ENCODE measurements at places on chromosomes 13 and 19. TPM values are rescaled to one million over a fixed set of nuclear protein-coding genes. Genes with fewer than 3 reads are reported as not detected.

DNA sequence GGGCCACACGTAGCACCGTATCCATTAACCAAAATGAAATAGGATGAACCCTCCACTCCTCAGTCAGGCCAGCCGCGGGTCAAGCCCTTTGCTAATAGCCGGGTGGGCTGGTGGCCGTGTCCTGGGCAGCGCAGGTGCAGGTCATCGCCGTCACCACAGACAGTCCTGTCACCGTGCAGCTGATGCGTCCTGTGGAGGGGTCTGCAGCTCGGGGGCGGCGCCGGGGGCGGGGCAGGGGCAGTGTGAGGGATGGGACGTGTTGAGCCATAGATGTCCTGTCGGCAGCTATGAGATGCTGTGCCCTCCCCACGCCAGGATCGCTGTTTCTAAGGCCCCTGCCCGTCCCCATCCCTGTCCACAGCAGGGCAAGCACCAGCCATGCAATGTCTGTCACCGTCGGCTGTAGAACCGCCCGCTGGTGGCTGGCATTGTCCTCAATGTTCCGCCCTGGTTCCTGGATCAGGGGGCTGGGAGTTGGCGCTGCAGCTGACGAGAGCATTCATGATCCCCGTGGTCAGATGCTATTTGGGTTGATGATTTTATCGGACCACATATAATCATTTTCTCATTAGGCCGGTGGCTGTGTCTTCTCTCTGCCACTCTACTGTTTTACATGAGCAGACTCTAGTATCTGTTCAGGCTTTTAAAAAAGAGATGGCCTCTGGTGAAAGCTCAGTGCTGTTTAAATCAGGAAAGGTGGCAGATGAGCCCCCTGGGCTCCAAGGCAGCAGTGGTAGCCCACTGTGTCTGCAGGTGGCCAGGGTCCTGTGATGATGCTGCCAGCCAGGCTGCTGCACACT, 126.1 kb downstream of the KDM4B start:
- no peak overlapping the region for H3K4me3 ChIP-seq
- no peaks in the 10 kb centered on the region for H3K36me3 ChIP-seq
- H3K4me1 ChIP-seq = peaks cover 21% of the 10 kb centered on the region
- H3K27me3 ChIP-seq = no peaks in the 10 kb centered on the region

- H3K4me3 ChIP-seq = no peak overlapping the region
- no peak overlapping the region for H3K27ac ChIP-seq
Measured at GRCh38 chr13:21902709-21903098, 231.8 kb downstream of the FGF9 start.

- H3K36me3 ChIP-seq = no peaks in the 10 kb centered on the region
- no peaks in the 10 kb centered on the region for H3K27me3 ChIP-seq
- no peak overlapping the region for H3K27ac ChIP-seq
- H3K4me3 ChIP-seq = no peak overlapping the region
- H3K4me1 ChIP-seq = no peaks in the 10 kb centered on the region
- no peak for DNase-seq
Measured at GRCh38 chr13:33307843-33308242, 22.3 kb upstream of the STARD13 start.

KLK3 gene
- total RNA-seq = not detected

DNA sequence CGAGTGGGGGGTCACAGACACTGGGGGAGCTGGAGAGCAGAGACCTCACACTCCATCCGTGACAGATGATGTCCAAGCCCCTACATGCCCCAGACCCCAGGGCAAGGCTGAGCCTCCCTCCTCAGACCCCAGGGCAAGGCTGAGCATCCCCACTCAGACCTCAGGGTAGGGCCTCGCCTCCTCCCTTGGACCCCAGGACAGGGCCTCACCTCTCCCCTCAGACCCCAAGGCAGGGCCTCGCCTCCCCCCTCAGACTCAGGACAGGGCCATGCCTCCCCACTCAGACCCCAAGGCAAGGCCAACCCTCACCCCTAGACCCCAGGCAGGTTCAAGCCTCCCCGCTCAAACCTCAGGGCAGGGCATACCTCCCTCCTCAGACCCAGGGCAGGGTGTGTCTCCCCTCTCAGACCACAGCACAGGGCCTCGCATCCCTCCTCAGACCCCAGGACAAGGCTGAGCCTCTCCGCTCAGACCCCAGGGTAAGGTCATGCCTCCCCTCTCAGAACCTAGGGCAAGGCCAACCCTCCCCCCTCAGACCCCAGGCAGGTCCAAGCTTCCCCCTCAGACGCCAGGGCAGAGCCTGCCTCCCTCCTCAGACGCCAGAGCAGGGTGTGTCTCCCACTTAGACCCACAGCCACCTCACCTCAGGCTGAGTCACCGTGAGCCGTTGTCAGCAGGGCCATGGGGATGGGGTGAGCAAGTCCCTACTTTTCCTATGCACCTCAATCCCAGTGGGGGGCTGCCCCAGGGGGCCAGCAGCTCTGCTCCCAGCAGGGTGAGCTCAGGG, 1.7 kb upstream of the S1PR4 start:
- no peak overlapping the region for H3K4me3 ChIP-seq
- H3K4me1 ChIP-seq = no peaks in the 10 kb centered on the region
- H3K27me3 ChIP-seq = no peaks in the 10 kb centered on the region
- no peaks in the 10 kb centered on the region for H3K36me3 ChIP-seq
- peak; percentile 57 for DNase-seq

OR7A5 gene
- total RNA-seq = not detected

DNA sequence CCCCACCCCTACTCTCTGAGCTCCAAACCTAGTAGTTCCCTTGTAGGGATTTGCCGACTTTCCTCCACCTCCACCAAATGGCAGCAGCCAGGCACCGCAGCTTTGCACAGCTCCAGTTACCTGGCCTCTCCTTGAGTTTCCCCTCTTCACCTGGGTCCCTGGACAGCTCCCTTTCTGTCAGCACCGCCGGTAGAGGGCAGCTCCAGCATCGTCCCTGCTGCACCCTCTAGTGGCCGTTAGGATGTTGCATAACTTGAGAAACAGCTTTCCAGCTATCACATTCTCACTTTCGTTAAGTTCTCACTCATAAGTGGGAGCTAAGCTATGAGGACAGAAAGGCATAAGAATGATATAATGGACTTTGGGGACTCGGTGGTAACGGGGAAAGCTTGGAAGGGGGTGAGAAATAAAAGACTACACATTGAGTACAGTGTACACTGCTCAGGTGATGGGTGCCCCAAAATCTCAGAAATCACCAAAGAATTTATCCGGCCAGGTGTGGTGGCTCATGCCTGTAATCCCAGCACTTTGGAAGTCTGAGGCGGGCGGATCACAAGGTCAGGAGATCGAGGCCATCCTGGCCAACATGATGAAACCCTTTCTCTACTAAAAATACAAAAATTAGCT, 60.4 kb upstream of the OLFM4 start:
- H3K27me3 ChIP-seq = no peaks in the 10 kb centered on the region
- H3K4me1 ChIP-seq = no peaks in the 10 kb centered on the region
- peak; percentile 91 for DNase-seq
- H3K36me3 ChIP-seq = no peaks in the 10 kb centered on the region
- no peak overlapping the region for H3K4me3 ChIP-seq
- no peak overlapping the region for H3K27ac ChIP-seq

PGLYRP1 gene
- not detected for total RNA-seq

DNA sequence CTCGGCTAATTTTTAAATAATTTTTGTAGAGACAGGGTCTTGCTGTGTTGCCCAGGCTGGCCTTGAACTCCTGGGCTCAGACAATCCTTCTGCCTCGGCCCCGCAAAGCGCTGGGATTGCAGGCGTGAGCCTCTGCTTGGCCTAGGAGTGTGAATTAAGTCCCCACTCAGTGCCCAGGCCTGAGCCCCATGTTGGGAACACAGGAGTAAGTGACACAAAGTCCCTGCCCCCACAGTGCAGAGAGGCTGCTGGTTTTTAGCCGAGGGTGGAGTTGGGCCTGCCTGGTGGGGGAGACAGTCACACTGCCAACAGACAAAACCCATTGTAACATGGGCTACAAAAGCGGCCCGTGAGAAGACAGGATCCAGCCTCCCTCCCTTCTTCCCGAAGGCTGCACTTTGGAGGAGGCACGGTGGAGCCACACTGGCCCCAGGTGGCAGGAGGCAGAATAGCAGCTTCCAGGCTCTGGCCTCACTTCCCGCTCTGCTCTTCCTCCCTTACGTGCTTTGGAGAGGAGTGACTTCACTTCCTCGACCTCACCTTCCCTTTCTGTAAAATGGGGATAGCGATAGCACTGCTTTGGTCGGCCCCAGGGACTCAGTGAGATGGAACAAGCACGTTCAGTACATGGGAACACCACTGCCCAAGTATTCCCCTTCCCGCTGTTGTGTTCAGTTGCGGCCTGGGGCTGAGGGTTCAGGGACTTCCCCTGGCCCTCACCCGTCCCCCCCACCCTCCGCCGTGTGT, 15.2 kb upstream of the EHD2 start:
- no peak overlapping the region for H3K4me3 ChIP-seq
- no peaks in the 10 kb centered on the region for H3K36me3 ChIP-seq
- DNase-seq = peak; percentile 90
- H3K4me1 ChIP-seq = no peaks in the 10 kb centered on the region

DNA sequence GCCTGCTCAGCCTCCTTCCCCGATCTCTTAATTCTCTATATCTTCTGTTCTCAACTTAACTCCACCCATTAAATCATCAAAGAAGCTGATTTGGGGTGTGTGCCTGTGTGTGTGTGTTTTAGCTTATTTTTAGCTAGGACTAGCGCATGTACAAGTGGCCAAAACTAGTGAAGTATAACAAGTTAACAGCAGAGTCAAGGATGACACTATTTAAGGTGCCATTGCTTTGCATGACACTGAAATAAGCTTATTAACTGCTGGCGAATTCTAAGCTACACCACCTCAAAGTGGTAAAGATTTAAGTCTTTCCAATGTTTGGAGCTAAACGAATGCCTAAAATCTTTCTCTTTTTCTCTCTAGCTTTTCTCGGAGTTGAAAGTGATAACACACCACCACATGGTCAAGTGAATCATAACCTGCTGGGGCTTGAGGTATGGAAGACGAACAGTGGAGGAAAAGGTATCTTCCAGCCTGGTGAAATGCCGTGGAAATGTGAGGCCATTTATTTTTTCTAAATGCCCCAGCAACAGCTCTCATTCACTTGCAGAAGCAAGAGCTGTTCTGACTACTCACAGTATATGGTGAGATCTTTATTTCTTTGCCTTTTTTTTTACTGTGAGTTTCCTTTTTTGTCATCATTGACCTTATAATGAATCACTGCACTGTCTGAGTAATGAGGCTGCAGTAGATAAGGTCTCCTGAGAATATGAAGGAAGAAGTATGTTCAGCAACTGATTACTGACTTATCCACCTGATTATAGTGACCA, 570.3 kb downstream of the PCDH9 start:
- H3K27ac ChIP-seq = no peak overlapping the region
- no peaks in the 10 kb centered on the region for H3K36me3 ChIP-seq
- no peaks in the 10 kb centered on the region for H3K27me3 ChIP-seq
- H3K4me3 ChIP-seq = no peak overlapping the region
- peak; percentile 4 for DNase-seq
- H3K4me1 ChIP-seq = no peaks in the 10 kb centered on the region

- no peaks in the 10 kb centered on the region for H3K36me3 ChIP-seq
- H3K4me1 ChIP-seq = no peaks in the 10 kb centered on the region
- peak; percentile 76 for DNase-seq
- peak overlapping the region; percentile 82 for H3K27ac ChIP-seq
- H3K27me3 ChIP-seq = no peaks in the 10 kb centered on the region
- H3K4me3 ChIP-seq = no peak overlapping the region
Measured at GRCh38 chr19:3655402-3656072, 28.9 kb upstream of the CACTIN start.

GRCh38 chr19:41302624-41303351, 7.2 kb upstream of the CCDC97 start:
- no peak overlapping the region for H3K4me3 ChIP-seq
- DNase-seq = no peak
- H3K27ac ChIP-seq = no peak overlapping the region
- peaks cover 4% of the 10 kb centered on the region for H3K4me1 ChIP-seq

DNA sequence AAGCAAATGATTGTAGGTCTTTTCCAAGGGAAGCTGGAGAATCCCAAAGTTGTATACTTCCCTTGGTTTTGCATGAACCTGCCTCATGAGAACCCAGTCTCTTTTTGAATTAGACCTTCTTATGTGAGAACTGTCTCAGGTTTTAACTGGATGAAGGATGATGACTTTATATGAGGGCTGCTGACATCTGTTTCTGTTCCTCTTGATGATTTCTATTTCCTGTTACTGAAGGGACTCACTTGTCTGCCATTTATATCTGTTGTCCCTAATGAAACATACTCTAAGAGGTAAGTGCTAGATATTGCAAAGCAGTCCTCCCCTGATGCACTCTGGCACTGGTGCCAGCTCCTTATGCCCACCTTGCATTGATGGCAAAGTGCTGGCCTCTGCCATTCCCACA, 33.6 kb downstream of the ERICH4 start:
- DNase-seq = no peak
- no peaks in the 10 kb centered on the region for H3K36me3 ChIP-seq
- H3K27me3 ChIP-seq = no peaks in the 10 kb centered on the region
- H3K4me3 ChIP-seq = no peak overlapping the region
- no peak overlapping the region for H3K27ac ChIP-seq
- H3K4me1 ChIP-seq = no peaks in the 10 kb centered on the region

- H3K4me1 ChIP-seq = no peaks in the 10 kb centered on the region
- no peaks in the 10 kb centered on the region for H3K36me3 ChIP-seq
- H3K4me3 ChIP-seq = no peak overlapping the region
- no peak overlapping the region for H3K27ac ChIP-seq
Measured at GRCh38 chr19:15869873-15870272, 28.0 kb downstream of the CYP4F2 start.

DNA sequence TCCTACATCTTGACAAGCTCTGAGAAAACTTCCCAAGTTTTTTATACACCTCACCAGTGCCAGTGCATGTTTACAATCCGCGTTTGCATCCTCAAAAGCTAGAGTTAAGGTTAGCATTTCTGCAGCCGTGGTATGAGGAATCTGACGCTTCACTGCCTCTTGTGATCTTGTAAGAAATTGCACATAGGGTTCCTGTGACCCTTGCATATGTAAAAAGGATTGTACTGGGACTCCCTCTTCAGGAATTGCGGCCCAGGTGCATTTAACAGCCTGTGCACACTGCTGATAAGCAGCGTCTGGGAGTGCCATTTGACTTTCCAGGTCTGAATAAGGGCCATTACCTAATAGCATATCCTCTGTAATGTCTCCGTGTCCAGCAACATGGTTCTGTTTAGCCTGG, 15.3 kb downstream of the FPR3 start:
- no peak overlapping the region for H3K27ac ChIP-seq
- DNase-seq = no peak

- peak overlapping the region; percentile 53 for H3K4me3 ChIP-seq
- no peaks in the 10 kb centered on the region for H3K36me3 ChIP-seq
- no peaks in the 10 kb centered on the region for H3K27me3 ChIP-seq
- H3K4me1 ChIP-seq = peaks cover 25% of the 10 kb centered on the region
- H3K27ac ChIP-seq = peak overlapping the region; percentile 94
- DNase-seq = peak; percentile 48
Measured at GRCh38 chr19:55257461-55258420, 1.1 kb downstream of the PPP6R1 start.

GRCh38 chr19:55703790-55704215, 28.8 kb downstream of the EPN1 start:
- no peak overlapping the region for H3K4me3 ChIP-seq
- H3K4me1 ChIP-seq = peaks cover 12% of the 10 kb centered on the region
- no peaks in the 10 kb centered on the region for H3K36me3 ChIP-seq
- no peaks in the 10 kb centered on the region for H3K27me3 ChIP-seq

HOMER3 gene
- 44.0 TPM for total RNA-seq

Data from hepatocyte (in vitro differentiated cells).